ENCODE measurements at places on chromosomes 11 and 22. TPM values are rescaled to one million over a fixed set of nuclear protein-coding genes. Genes with fewer than 3 reads are reported as not detected.

MMP3 gene
- 6.1 TPM for total RNA-seq

DNA sequence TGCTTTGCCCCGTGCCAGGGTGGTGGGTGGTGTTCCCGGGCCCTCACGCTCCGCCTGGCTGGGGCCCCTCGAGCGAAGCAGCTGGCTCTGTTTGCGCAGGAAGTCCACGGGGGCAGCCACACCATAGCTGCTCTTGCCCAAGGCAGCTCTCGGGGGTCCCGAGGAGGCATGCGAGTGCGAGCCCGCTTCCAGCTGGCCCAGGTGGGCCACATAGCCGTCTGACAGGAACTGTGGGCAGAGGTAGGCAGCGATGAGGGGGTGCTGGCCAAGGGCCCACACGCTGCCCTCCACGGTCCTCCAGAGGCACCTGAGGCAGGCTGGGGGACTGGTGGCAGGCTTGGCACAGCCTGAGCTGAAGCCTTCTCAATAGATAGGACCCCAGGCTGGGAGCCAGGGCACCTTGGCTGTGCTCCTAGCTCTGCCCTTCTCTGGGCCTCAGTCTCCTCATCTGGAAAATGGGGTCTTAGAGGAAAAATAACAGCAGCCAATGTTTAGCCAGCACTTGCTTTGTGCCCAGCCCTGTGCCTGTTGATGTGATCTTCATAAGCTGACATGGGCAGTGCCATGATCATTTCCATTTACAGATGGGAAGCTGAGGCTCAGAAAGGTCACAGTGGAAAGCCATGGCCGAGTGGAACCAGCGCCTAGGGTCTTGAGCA is 9.4 kb downstream of the AIP start:
- H3K4me1 ChIP-seq = no peaks in the 10 kb centered on the region
- no peaks in the 10 kb centered on the region for H3K36me3 ChIP-seq
- H3K27me3 ChIP-seq = no peaks in the 10 kb centered on the region
- no peak for DNase-seq

DNA sequence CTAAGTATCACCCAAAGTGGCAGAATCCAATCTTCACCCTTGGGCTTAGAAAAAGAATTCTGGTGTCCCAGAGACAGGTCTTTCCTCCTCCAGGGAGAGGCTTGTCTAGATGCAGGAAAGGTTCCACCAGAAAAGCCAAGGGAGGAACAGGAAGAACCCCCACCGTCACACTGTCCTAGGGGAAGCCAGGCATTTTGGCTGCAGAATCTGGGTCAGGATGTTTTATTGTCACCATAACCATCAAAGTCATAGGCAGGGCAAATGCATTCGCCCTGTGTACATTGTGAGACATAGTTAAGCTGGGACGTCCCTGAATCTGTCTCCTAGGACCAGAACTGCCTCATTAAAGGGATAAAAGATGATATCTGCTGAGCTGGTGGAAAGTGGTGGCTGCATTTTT is 590.5 kb downstream of the OPCML start:
- no peaks in the 10 kb centered on the region for H3K27me3 ChIP-seq
- no peak overlapping the region for H3K4me3 ChIP-seq
- H3K27ac ChIP-seq = no peak overlapping the region
- peaks cover 38% of the 10 kb centered on the region for H3K4me1 ChIP-seq
- no peak for DNase-seq

MAP6 gene
- 10.4 TPM for total RNA-seq

DNA sequence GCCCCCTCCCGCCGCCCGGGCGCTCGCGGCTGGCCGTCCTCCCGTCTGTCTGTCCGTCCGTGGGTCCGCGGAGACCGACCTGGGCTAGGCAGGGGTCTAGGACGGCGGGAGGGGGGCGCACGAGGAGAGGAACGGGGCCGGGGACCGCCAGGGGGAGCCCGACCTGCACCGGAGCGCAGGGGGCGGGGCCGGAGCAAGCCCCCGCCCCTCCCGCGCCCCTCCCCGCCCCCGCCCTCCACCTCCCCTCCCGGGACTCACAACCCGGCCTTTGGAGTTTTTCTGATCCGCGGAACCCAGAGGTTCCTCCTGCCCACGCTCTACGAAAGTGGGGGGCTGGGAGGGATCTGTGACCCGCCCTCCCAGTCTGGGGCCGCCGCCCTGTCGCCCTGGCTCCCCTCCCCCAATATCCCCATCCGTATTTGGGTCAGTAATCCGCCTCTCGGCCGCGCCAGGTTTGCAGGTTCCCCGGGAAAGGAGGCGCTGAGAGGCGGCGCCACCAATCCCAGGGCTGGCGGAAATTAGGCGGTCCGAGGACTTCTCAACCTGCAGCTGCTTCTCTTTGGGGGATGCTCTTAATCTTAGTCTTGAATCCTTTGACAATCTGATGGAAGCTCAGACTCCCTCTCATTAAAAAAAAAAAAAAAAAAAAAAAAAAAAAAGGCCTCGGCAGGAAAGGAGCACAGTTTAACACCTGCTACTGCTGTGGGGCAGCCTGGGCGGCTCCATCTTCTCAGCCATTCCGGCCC is 925 bp upstream of the KCNJ11 start:
- H3K4me1 ChIP-seq = peaks cover 5% of the 10 kb centered on the region
- H3K27me3 ChIP-seq = peaks cover 13% of the 10 kb centered on the region
- H3K27ac ChIP-seq = no peak overlapping the region

SCGB1C1 gene
- total RNA-seq = not detected

- H3K4me1 ChIP-seq = no peaks in the 10 kb centered on the region
- no peak overlapping the region for H3K4me3 ChIP-seq
- DNase-seq = no peak
- no peak overlapping the region for H3K27ac ChIP-seq
- H3K27me3 ChIP-seq = no peaks in the 10 kb centered on the region
- no peaks in the 10 kb centered on the region for H3K36me3 ChIP-seq
Measured at GRCh38 chr11:12319461-12319951, 57.9 kb upstream of the PARVA start.

DNA sequence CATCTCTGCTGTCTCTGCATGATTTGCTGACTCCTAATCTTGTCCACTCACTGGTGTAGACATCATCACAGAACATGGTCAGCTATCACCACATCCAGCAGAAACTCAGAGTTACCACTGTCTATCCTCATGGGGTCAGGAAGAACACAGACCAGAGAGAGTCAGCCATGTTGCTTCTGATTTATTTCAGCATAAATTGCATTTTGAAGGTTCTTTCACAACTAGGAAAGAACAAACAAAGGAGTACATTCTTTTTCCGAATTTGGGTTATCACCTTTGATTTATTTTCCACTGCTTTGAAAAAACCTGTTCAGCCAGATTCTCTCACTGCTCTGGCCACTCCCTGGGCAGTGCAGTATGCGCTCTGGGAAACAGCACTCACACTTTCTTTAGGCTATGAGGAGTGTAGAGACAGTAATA is 172.0 kb upstream of the MTMR2 start:
- no peaks in the 10 kb centered on the region for H3K36me3 ChIP-seq
- H3K4me3 ChIP-seq = no peak overlapping the region
- no peak for DNase-seq

DNA sequence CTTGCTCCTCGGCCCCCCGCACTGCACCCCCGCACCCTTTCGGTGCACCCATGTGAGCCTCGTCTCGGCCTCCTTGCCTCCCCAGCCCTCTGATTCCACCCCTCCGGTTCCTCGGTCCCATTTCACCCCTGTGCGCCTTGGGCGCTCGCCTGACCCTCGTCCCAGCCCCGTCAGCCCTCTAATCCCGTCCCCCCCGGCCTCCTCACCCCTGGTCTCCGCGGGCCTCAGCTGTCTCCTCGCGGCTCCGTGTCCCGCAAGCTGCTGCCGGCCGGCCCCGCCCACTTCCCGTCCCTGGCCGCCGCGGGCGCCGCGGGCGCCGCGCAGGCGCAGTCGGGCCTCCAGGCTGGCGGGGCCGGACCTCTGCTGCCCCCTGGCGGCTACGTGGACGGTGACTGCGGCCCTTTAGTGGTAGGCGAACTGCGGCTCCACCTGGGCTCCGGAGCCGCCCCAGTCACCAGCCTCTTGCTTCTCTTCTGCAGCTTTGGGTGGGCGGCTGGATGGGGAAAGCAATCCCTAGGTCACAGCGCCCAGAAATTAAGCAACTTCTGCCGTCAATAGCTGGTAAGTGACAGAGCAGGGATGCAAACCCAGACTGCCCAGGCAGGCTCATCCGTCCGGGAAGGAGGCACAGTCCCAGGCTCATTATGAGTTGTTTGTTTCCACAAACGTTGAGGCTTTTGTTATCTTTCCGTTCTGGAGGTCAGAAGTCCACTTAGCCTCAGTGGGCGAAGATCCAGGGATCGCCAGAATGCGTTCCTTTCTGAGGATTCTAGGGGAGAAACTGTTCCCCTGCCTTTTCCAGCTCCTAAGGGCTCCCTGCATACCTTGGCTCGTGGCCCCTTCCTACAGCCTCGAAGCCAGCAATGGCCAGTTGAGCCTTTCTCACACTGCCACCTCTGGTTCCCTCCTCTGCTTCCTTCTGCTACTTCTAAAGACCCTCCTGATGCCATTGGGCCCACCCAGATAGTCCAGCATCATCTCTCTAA is at the start of gene PPM1F:
Gene PPM1F (minus strand): TSS at position 263 of the 986 bp plus-strand sequence. CDS start 6,800 bp downstream, outside the sequence.
- DNase-seq = peak; percentile 72
- no peaks in the 10 kb centered on the region for H3K36me3 ChIP-seq
- H3K27me3 ChIP-seq = no peaks in the 10 kb centered on the region
- H3K4me1 ChIP-seq = peaks cover 50% of the 10 kb centered on the region
- peak within 1 kb of the TSS; percentile 64 for H3K4me3 ChIP-seq

GRCh38 chr11:1832920-1833295 is 1.9 kb upstream of the SYT8 start:
- no peaks in the 10 kb centered on the region for H3K36me3 ChIP-seq
- H3K4me1 ChIP-seq = peaks cover 29% of the 10 kb centered on the region
- H3K27ac ChIP-seq = peak overlapping the region; percentile 47
- no peak for DNase-seq
- H3K4me3 ChIP-seq = no peak overlapping the region
- H3K27me3 ChIP-seq = no peaks in the 10 kb centered on the region

C11orf42 gene
- total RNA-seq = not detected

- peak; percentile 80 for DNase-seq
- H3K27me3 ChIP-seq = no peaks in the 10 kb centered on the region
- peaks cover 1% of the 10 kb centered on the region for H3K36me3 ChIP-seq
- peak within 1 kb of the TSS; percentile 100 for H3K27ac ChIP-seq
- H3K4me3 ChIP-seq = peak within 1 kb of the TSS; percentile 94
- peaks cover 38% of the 10 kb centered on the region for H3K4me1 ChIP-seq
Measured at GRCh38 chr22:38317122-38317994, at the start of gene CSNK1E. Gene CSNK1E (minus strand): TSS chr22:38317433. CDS start chr22:38314157, 3,276 bp downstream.

- H3K27ac ChIP-seq = no peak overlapping the region
- H3K27me3 ChIP-seq = no peaks in the 10 kb centered on the region
- no peaks in the 10 kb centered on the region for H3K36me3 ChIP-seq
Measured at GRCh38 chr22:36765943-36766450, 9.9 kb downstream of the IFT27 start.

DRG1 gene
- 49.6 TPM for total RNA-seq

CCDC134 gene
- total RNA-seq = 8.8 TPM

OR8D4 gene
- not detected for total RNA-seq

GPHA2 gene
- not detected for total RNA-seq

RTN4R gene
- 3.5 TPM for total RNA-seq

GRCh38 chr11:11978792-11979487 is 29.5 kb downstream of the DKK3 start:
- peak overlapping the region; percentile 57 for H3K27ac ChIP-seq
- peaks cover 62% of the 10 kb centered on the region for H3K4me1 ChIP-seq
- peak; percentile 48 for DNase-seq
- no peaks in the 10 kb centered on the region for H3K27me3 ChIP-seq
- no peaks in the 10 kb centered on the region for H3K36me3 ChIP-seq
- H3K4me3 ChIP-seq = no peak overlapping the region

ANGPTL5 gene
- 9.6 TPM for total RNA-seq

DNA sequence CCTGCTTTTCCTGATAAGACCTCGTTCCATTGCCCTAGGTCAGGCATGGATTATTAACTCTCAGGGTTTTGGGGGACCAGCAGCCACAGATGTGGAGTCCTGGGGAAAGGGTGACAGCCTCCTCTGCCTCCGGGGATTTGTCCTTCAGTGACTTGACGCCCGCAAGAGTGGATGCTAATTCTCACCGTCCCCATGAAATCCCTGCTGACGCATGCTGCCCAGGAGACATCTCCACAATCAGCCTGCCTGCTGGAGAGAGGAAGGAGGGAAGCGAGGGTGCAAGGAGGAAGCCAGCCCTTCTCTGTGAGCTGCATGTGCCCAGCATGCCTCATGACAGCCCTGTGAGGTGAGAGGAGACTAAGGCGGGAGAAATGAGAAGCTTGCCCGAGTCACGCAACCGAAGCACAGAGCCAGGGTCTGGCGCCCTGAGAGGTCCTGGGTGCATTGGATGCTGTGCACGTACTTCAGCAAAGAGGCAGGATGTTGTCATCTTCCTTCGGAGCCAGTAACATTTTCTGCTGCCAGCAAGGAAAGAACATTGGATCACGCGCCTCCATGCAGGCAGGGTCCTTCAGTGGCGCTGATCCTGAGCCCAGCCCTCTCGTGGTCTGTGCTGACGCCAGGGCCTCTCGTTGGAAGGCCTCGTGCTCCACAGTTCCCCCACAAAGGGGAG is 27.3 kb upstream of the KRTAP5-6 start:
- H3K27ac ChIP-seq = no peak overlapping the region
- no peaks in the 10 kb centered on the region for H3K4me1 ChIP-seq
- no peaks in the 10 kb centered on the region for H3K36me3 ChIP-seq
- no peak overlapping the region for H3K4me3 ChIP-seq

EFEMP2 gene
- total RNA-seq = 92.7 TPM

DNA sequence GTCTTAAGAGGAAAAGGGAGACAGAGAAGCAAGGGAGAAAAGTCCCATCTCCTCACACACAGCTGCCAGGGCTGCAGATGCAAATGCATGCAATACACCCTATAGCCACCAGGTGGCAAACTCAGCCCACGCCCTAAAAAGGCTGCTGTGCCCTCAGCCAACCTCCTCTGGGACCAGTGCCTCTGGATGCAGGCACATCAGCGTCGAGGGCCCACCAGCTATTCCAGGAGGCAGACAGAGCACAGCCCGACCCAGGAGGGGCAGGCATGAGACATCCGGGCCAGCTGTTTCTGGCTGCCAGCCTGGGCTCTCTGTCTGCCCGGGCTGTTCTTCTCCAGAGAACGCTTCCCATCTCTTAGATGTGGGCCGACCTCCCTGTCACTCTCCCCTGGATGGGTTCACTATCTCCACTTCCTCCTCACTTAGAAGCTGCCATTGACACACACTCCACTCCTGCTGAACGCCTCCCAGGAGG is 39.7 kb downstream of the TPBGL start:
- no peaks in the 10 kb centered on the region for H3K4me1 ChIP-seq
- no peak overlapping the region for H3K4me3 ChIP-seq
- peak; percentile 78 for DNase-seq
- H3K27ac ChIP-seq = no peak overlapping the region

NLRP10 gene
- total RNA-seq = 0.60 TPM

PRDX5 gene
- 184 TPM for total RNA-seq

UBE2L6 gene
- total RNA-seq = 28.0 TPM

DNA sequence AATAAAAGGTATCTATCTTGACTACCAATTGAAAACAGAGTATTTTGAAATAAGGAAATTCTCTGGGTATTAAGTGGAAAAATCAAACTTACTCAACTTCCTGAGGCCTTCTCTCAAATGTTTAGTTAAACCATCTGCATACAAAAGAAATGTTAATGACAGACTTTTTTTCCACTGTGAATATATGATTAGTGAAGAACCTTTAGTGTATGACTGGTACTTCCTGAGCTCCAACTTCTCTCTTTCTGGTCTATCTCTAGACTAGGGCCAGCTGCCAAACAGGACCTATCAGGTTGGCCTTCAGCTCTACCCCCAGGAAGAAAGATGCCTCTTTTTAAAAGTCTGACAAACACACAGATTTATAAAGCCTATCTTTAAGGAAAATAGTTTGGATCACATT is 68.8 kb upstream of the SCUBE2 start:
- H3K4me3 ChIP-seq = no peak overlapping the region
- no peak for DNase-seq
- H3K27me3 ChIP-seq = no peaks in the 10 kb centered on the region

Measured in tibial nerve (tissue), 4 donors.